ENCODE measurements at places on chromosomes 12 and 14. TPM values are rescaled to one million over a fixed set of nuclear protein-coding genes. Genes with fewer than 3 reads are reported as not detected.

The CLEC2B gene
- 1.9 TPM for polyA plus RNA-seq

The GDF11 gene
- 17.2 TPM for polyA plus RNA-seq

The SERPINA3 gene
- not detected for polyA plus RNA-seq

The LMO3 gene
- 0.95 TPM for polyA plus RNA-seq

The DNAH10 gene
- 1.6 TPM for polyA plus RNA-seq

The IRAK3 gene
- 4.4 TPM for polyA plus RNA-seq

The NKX2-1 gene
- not detected for polyA plus RNA-seq

The RILPL2 gene
- polyA plus RNA-seq, result 1.6 TPM

The KLRG1 gene
- polyA plus RNA-seq, result 3.9 TPM

The GOLGA3 gene
- 40.5 TPM for polyA plus RNA-seq

Data from forelimb muscle (tissue), 1 donor.